ENCODE measurements at places on chromosomes 11 and 22. TPM values are rescaled to one million over a fixed set of nuclear protein-coding genes. Genes with fewer than 3 reads are reported as not detected.

SART1 gene
- total RNA-seq, result 34.2 TPM

OR5B12 gene
- total RNA-seq, result not detected

CLMP gene
- total RNA-seq, result 162 TPM

BET1L gene
- 17.3 TPM for total RNA-seq

OVCH2 gene
- total RNA-seq, result not detected

E2F8 gene
- total RNA-seq, result 0.39 TPM

NRXN2 gene
- 9.2 TPM for total RNA-seq

HEPHL1 gene
- total RNA-seq, result not detected

APOBEC3F gene
- total RNA-seq, result 5.1 TPM

CEP164 gene
- 26.5 TPM for total RNA-seq

MIOX gene
- not detected for total RNA-seq

WNT7B gene
- not detected for total RNA-seq

KRTAP5-9 gene
- total RNA-seq, result not detected

TMEM191B gene
- 0.39 TPM for total RNA-seq

TNRC6B gene
- total RNA-seq, result 22.0 TPM

CD3G gene
- not detected for total RNA-seq

All from subcutaneous preadipocyte (primary cell).